Karpas-422 (cell line): ENCODE measurements at places on chromosomes 16 and 17.

GRCh38 chr16:24178496-24178895 lies 77.6 kb upstream of the CACNG3 start:
- peak; percentile 52 for DNase-seq

GRCh38 chr16:86631444-86631843 lies 53.1 kb downstream of the FOXL1 start:
- no peak for DNase-seq

DNA sequence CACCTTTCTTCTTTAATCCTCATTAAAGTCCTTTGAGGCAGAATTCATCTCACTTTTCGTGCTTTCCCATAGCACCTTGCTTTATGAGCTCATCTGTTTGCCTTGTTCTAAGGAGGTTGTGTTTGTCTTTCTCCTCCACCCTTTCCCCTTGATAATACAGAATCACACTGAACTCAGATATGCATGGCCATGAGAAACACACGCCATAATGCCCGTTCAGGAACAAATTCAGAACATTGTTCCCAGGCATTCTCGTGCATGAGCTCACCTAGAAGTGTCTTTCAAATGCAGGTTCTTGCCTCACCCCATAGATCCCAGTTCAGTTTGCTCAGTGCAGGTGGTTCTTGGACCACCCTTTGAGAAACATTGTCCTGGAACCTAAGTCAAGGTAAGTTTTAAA lies 71.1 kb downstream of the TMEM114 start:
- no peak for DNase-seq

DNA sequence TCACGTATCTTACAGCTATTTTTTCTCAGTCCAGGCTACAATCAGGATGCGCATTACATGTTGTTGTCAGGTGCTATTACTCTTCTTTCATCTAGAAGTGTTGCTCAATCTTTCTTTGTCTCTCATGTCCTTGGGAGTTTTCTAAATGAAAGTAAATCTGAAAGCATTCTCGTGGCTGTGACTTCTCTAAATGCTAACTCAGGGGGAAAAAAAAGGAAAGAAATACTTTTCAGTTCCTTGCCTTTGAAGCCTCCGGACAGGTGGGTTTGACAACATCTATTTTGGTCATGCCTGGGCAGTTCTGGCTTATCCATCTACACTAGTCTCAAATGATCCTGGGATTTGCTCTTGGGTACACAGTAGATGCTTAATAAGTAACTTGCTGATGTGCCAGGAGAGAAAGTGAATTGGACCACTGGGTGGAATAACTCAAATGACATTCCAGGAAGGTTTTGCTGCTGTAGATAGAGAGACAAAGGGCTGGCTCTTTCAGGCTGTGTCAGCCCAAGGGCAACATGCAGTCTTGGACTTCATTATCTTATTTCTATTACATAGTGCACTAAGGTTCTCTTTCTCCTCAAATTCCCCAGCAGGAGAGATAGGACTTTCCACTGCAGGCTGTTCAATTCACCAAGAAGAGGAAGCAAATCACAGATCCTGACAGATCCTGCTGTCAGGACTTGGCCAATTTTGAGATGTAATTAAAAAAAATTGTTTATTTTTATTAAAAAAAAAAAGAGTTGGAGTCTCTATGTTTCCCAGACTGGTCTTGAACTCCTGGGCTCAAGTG lies 63.6 kb upstream of the NFAT5 start:
- DNase-seq = no peak

DNA sequence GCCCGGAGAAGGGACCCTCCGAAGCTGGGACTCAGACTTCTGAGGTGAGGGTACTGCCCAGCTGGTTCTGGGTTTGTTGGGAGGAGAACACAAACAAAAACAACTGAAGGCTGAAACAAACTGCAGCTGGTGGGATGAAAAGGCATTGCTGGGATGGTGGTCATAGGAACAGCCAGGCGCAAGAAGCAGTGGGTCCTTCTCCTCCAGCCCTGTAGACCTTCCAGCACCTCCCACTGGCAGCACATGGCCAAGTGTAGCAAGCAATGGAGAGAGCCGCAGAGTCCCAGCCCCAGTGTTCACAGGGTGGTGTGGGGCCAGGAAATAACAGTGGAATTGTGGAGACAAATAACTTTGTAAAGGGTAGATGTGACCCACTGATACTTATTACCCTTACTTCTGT lies 48.7 kb upstream of the FOXJ1 start:
- DNase-seq = no peak
